ENCODE measurements at places on chromosomes 12 and 14.
A peak's percentile ranks its signal among the peaks of the same experiment; 100 is the strongest.

GRCh38 chr12:48882972-48883304 is 17.3 kb upstream of the RND1 start:
- DNase-seq: no peak

DNA sequence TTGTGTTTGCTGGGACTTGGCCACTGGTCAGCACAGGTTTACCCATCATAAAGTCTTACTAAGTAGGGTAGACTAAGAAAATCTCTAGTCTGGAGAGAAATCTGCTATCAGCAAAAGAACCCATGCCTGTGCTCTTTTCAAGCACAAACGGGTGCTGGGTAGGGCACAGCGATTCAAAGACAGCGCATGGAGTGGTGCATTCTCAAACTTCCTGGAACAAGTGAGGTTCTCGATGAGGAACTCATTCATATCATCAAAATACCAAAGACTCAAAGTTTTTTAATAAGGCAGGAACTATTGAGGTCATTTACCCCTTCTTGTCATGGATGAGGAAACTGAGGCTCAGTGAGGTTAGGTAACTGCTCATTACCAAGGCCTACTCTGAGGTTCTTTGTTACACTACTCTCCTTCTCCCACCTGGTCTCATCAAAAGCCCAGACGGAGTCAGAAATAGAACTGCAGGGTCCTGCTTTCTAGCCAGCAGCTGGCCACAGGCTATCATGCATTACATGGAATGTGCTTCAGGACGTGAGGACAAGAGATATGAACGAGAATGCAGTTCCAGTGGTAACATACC is 390.3 kb downstream of the ZFP36L1 start:
- DNase-seq: no peak

GRCh38 chr14:51847489-51847796 is 13.0 kb upstream of the GNG2 start:
- DNase-seq: no peak

GRCh38 chr14:103846543-103847450 is 578 bp downstream of the PPP1R13B start:
- DNase-seq: peak; percentile 63

GRCh38 chr12:66648033-66648735 is 30.7 kb downstream of the GRIP1 start:
- no peak for DNase-seq

- peak; percentile 57 for DNase-seq
Observed at GRCh38 chr12:2876431-2877046, 435 bp downstream of the FOXM1 start.

DNA sequence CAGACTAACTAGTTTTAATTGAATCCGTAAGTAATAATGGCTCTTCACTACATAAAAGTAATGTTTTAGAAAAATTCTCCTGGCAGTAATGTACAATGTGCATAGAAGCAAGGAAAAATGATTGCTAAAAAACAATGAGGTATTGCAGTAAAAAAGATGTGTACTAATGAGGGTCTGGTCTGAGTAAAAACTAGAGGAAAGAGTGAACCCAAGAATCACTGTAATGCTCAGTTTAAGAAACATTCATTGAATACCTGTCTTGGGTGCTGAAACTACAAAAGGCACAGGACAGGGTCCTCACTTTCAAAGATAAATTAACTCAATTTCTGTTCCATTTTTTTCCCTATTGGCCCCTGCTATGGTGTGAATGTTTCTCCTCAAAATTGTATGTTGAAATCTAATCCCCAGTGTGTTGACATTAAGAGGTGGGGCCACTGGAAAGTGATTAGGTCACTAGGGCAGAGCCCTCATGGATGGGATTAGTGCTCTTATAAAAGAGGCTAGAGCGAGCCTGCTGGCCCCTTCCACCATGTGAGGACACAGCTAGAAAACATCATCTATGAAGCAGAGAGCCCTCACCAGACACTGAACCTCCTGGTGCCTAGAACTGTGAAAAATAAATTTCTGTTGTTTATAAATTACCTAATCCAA is 51.6 kb downstream of the RPS6KA5 start:
- DNase-seq: no peak

DNA sequence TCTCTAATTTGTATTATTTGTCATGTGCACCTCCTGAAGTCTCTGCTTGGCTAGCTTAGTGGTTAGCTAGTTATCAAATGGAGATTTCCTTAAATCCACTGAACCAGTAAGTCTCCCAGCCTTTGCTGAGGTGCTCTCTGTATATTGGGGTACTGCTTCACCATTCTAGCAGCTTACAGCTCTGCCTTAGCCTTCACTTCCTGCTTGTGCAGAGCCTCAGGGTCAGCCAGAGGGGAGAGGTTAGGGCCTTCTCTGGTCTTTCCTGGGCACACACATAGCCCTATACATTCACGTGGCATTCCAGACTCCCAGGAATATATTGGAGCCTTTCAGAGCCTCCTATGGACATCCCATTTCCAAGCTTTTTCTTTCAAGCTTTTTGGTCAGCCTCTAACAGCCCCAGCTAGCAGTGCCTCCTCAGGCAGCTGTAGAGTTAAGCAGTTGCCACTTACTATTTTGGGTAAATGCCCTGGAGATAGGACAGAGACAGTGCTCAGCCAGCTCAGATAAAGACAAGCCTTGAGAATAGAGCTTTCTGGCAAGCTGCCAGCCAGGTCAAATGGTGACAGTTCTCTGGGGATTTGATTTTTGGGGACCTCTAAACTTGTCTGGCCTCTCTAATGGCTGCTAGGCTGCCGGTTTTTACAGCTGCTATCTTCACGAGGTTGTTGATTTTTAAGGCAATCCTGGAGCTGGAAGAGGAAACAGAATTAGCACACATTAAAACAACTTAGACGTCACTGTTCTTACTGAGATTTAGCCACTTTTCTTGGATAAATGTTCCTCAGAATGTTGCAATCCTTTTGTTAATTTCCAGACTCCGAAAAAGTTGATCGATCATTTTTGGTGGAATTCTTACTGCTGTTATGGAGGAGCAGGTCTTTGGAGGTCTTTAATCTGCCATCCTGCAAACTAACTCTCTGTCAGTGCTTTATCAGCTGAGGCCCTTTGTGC is 32.9 kb downstream of the FBXW8 start:
- no peak for DNase-seq

GRCh38 chr12:112381406-112381882 is 787 bp downstream of the HECTD4 start:
- peak; percentile 49 for DNase-seq

DNA sequence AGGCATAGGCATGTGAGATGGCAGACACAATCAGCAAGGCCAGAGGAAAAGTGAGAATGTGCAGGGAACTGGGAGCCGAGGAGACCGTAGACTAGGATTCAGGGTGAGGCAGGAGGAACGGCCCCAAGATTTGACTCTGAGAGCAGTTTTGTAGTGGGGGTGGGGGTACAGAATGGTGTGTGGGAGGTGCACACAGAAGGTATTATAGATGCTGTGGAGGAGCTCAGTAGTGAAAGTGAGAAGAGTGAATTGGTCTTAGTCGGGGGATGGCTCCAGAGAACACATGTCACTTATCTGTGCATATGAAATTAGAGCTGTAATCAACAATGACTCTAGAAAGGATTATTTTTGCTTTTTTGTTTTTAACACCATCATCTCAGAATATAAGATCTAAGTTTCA is 11.9 kb downstream of the ZNF664 start:
- DNase-seq: no peak

GRCh38 chr12:58502226-58502625 is 418.1 kb downstream of the LRIG3 start:
- peak; percentile 39 for DNase-seq

DNA sequence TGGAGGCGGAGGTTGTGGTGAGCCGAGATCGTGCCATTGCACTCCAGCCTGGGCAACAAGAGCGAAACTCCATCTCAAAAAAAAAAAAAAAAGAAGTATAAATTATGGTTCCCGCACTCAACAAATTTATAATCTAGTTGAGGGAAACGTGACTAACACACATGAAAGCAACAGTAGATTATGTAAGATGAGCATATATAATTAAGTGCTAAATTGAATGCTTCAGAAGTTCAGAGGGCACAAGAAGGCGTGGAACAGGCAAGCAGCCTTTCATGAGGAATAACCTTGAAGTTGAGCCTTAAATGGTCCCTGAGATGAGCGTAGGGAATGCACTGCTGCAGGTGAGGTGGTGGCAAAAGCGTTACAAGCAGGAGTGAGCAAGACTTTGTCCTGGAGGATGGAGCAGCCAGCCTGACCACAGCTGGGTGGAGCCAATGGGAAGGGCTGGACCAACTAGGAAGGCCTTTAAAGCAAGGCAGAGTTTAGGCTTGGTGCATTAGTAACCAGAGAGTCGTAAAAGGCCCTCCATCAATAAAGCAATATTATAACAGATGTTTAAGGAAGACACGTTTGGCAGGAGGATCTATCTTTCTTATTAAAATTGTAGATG is 30.6 kb upstream of the TUBA1A start:
- no peak for DNase-seq

- DNase-seq: peak; percentile 4
Observed at GRCh38 chr12:31431721-31432240, 105.8 kb upstream of the SINHCAF start.

GRCh38 chr12:19276767-19277166 is 147.2 kb downstream of the PLEKHA5 start:
- DNase-seq: no peak

DNA sequence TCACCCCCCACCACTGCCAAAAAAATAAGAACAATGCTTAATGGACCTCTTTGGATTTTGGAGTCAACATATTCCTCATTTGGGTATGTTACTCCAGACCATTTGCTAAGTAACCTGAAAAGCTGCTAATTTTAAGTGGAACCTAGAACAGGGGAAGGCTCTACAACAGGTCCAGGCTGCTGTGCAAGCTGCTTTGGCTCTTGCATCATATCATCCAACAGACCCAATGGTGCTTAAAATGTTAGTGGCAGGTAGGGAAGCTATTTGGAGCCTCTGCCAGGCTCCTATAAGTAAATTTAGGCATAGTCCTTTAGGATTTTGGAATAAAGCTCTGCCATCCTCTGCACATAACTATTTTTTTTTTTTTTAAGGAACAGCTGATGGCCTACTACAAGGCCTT is 132.2 kb upstream of the PMCH start:
- DNase-seq: no peak

DNA sequence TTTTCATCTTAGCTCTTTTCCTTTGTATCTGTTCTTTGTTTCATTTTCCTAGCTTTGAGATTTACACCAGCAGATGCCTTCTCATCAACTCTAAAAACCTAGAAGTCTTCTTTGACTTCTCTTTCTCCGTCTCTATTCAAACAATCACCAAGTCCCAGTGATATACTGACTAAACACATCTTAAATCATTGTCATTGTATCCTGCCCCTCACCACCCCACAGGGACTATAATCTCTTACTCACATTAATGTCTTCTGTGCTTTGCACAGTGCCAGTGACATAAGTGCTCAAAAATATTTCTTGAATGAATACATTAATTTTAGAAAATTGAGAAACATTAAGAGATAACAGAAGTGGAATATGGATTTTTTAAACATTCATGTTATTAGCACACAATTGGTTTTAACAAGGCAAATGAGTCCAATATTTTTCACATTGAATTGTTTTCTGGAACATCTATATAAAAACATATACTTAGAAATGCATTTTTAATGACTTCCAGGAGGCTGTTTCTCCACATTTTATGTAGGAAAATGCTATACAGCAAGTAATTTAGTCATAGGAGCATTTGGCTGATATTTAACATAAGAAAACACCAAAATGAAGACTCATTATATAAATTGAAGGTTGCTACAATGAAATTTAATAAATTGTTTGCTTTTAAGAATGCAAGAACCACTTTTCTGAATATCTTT is 472.8 kb upstream of the PRICKLE1 start:
- DNase-seq: no peak

DNA sequence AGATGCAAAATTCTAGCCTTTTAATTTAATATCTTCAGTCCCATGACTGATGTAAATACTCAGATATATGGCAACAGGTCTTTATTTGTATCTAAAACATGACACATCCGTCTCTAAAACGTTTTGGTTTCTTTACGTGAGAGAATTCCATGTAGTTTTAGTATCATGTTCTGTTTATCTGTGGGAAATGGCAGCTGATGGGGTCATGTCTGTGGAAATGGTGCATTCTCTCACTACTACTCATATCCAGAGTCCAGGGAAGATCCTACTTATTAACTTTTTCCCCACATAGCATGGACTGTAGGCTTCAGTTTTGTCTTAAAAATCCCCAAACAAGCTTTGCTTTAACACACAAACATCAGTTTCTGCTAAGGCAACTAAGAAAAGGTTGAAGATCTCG is 53.8 kb downstream of the SPTLC2 start:
- DNase-seq: peak; percentile 49

GRCh38 chr12:52372216-52373154 is 5.2 kb upstream of the KRT85 start:
- DNase-seq: peak; percentile 95

DNA sequence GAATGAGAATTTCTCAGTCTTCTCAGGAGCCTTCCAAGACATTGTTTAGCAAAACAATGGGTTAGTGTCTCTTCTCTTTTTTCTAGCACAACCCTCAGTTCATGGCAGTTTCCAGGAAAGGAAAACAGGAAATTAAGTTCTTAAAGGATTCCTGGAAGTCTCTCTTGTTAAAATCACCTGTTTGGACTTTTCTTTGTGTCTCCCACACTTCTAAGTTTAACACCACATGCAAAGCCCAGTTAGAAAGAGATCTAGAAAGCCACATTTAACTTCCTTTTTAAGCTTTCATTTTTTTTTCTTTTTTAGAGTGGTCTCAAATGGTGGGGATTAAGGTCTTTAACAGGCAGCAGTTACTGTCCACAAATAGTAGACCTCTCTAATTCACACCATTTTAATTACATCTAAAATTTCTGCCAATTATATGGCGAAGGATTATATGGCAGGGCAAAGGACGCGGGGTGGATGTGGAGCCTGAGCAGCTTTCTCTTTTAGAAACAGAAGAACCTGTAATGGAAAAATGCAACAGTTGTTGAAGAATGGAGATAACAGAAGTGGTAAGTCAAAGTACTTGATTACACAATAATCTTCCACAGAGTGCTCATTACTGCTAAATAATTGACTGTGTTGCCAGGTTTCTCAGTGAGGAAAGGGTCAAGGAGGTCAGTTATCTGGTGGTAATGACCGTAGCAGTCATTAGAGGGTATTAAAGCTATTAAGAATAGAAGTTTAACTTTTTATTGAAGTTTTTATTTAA is 298.6 kb downstream of the AKAP6 start:
- DNase-seq: no peak

GRCh38 chr12:57025196-57025595 is 8.9 kb upstream of the TAC3 start:
- DNase-seq: no peak

- no peak for DNase-seq
Observed at GRCh38 chr14:61581340-61581739, 114.0 kb upstream of the HIF1A start.

- no peak for DNase-seq
Observed at GRCh38 chr12:22640851-22641250, 15.9 kb downstream of the ETNK1 start.

GRCh38 chr14:36818246-36818645 is 156.6 kb downstream of the PAX9 start:
- DNase-seq: peak; percentile 17

- DNase-seq: no peak
Observed at GRCh38 chr14:102140750-102141145, 1.1 kb downstream of the WDR20 start.

GRCh38 chr12:112258926-112259325 is 123.3 kb downstream of the HECTD4 start:
- no peak for DNase-seq

All from GM23248 (cell line).